ENCODE measurements at places on chromosomes 6 and 20.

GRCh38 chr20:10553326-10553984 is 118.3 kb downstream of the SLX4IP start:
- no peak for DNase-seq

GRCh38 chr6:52622810-52623209 is 46.0 kb upstream of the TRAM2 start:
- no peak for DNase-seq

GRCh38 chr6:127737009-127737486 is 160.1 kb downstream of the C6orf58 start:
- DNase-seq = no peak

- DNase-seq = no peak
Measured at GRCh38 chr6:131285548-131285947, 150.3 kb downstream of the AKAP7 start.

GRCh38 chr6:16354692-16355091 is 116.3 kb downstream of the GMPR start:
- DNase-seq = no peak

- no peak for DNase-seq
Measured at GRCh38 chr6:148866657-148867268, 119.9 kb downstream of the UST start.

Measured in T-helper 2 cell (primary cell).